Left kidney (tissue), 8 donors: ENCODE measurements at places on chromosomes 1 and 21.

- no peak for DNase-seq
Observed at GRCh38 chr1:63326106-63326472, 3.7 kb downstream of the FOXD3 start.

DNA sequence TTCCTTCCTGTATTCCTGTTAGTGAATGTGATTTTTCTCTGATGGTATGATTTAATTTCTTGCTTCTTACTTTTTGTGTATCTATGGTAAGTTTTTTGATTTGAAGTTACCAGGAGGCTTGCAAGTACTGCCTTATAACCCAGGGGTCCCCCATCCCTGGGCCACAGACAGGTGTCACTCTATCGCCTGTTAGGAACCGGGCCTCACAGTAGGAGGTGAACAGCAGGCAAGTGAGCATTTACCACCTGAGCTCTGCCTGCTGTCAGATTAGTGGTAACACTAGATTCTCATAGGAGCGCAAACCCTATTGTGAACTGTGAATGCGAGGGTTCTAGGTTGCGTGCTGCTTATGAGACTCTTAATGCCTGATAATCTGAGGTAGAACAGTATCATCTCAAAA is 143.3 kb downstream of the RPS6KC1 start:
- DNase-seq = no peak

DNA sequence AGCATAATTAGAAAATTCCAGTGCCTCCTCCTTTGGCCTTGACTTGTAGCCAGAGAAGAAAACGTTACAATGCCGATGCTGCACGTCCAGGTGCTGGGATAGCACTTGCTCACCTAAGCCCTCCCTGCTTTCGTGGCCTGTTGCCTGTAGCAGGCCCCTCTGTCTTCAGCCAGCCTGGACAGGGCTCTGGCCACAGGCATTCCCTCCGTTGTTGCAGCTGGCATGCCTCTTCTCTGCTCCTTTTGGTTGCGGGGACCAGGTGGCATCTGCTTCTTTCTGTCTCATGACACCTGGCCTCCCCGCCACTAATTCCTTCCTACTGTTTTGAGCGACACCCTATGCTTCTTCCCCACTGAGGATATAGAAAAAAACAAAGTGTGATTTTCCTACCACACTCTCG is 54.6 kb upstream of the MORC3 start:
- no peak for DNase-seq

- no peak for DNase-seq
Observed at GRCh38 chr1:68057564-68057963, 7.1 kb upstream of the DIRAS3 start.

DNA sequence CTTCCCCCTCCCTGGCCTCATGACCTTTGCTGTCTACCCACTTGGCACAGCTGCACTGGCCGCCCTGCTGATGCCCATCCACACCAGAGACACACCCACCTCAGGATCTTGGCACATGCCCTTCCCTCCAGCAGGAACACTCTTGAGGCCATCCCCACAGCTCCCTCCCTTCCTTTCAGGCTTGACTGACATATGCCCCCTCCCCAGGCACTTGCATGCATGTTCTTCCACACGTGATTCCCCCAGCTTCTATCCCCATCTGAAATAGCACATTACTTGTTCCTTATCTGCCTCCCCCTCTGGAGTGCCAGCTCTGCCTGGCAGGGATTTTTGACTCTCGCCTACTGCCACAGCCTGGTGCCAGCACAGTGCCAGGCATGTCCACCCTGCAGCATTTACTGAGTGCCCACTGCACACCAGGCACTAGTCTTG is 98.5 kb upstream of the SLC25A33 start:
- DNase-seq = no peak

GRCh38 chr1:70805641-70806040 is 242.0 kb downstream of the PTGER3 start:
- no peak for DNase-seq

GRCh38 chr1:197331565-197331964 is 63.5 kb downstream of the CRB1 start:
- no peak for DNase-seq

DNA sequence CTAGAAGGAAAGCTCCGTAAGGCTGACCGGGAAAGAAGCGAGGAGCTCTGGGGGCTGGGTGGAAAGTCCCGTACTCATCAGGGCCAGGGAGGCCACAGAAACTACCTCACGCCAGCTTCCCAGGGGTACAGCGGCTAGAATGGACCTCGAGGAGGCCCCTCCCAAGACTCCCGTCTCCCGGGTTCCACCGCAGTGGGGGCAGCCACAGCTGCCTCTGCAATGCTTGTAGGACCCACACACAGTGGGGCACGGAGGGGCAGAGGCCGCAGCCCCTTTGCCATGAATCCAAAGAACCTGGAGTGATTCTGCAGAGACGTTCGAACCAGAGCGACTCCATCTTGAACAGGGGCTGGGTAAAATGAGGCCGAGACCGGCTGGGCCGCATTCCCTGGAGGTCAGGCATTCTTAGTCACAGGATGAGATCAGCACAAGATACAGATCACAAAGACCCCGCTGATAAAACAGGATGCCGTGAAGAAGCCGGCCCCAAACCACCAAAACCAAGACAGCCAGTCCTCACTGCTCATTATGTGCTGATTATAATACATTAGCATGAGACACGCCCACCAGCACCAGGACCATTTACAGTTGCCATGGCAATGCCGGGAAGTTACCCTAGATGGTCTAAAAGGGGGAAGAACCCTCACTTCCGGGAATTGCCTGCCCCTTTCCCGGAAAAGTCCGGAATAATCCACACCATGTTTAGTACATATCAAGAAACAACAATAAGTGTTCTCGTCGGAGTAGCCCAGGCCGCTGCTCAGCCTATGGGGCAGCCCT is 1.6 kb upstream of the ANKRD65 start:
- DNase-seq = no peak

GRCh38 chr1:177223359-177223758 is 52.6 kb downstream of the BRINP2 start:
- no peak for DNase-seq

- no peak for DNase-seq
Observed at GRCh38 chr1:207578796-207579435, 66.0 kb upstream of the CR1L start.

- DNase-seq = no peak
Observed at GRCh38 chr1:53410100-53410541, 49.1 kb upstream of the DMRTB1 start.

- no peak for DNase-seq
Observed at GRCh38 chr1:36085126-36085525, 1.2 kb downstream of the TEKT2 start.

- no peak for DNase-seq
Observed at GRCh38 chr1:110749960-110750359, 75.2 kb upstream of the KCNA3 start.

- no peak for DNase-seq
Observed at GRCh38 chr21:37273440-37273839, 6.3 kb upstream of the VPS26C start.

DNA sequence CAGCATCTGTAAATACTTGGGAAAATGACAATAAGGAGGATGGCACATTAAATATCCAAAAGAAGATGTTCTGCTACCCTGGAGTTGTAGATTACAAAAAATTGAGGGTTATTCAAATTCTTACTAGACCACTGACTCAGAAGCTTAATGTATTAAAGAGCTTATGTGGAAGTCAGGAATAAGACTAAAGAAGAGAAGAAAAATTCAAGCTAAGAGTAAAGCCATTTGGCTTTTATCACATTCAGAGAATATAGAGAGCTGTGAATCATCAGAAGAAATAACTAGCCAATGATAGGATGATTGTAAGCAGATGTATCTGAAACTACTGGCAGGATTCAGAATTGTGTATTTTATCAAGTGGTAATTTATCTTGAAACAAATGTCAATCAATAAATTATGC is 237.0 kb downstream of the TBX15 start:
- no peak for DNase-seq

GRCh38 chr1:88302843-88303486 is 381.1 kb upstream of the PKN2 start:
- DNase-seq = peak; percentile 42

GRCh38 chr1:31108861-31109260 is 43.3 kb upstream of the PUM1 start:
- no peak for DNase-seq

- DNase-seq = no peak
Observed at GRCh38 chr1:8120693-8121260, 94.7 kb upstream of the ERRFI1 start.

DNA sequence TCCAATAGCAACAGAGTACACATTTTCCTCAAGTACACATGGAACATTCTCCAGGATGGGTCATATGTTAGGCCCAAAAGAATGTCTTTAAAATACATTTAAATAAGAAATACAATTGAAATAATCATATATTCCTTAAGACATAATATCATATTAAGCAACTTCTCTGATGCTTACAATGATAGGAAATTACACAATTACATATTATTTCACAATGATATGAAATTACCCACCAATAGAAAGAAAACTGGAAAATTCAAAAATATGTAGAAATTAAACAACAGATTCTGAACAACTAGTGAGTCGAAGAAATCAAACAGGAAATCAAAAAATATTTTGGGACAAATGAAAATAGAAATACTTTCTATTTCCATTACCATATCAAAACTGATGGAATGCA is 45.6 kb downstream of the FLVCR1 start:
- no peak for DNase-seq

- no peak for DNase-seq
Observed at GRCh38 chr1:238648751-238649150, 737.6 kb upstream of the CHRM3 start.

- peak; percentile 77 for DNase-seq
Observed at GRCh38 chr1:153775458-153776327, 486 bp downstream of the SLC27A3 start.

DNA sequence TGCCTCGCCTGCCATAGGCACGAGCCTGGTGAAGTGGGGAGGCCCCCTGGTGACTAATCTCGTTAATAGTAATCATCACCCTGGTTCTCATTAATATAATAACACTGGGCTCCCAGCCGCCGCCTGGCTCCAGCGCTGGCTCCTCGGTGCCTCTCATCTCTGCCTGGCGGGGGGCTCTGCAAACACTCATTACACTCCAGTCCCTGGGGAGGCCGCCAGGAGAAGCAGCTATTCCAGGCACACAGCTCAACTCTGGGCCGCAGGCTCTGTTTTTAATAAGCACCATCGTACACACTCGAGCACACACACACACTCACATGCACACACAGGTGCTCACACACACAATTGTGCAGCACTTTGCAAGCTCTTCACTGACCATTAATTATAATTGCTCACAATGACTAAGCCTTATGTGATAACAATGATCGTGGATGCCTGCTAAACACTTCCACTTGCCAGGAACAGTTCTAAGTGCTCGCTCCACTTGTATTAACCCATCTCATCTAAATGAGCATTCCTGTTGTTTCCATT is 52.2 kb downstream of the SDC3 start:
- DNase-seq = no peak

DNA sequence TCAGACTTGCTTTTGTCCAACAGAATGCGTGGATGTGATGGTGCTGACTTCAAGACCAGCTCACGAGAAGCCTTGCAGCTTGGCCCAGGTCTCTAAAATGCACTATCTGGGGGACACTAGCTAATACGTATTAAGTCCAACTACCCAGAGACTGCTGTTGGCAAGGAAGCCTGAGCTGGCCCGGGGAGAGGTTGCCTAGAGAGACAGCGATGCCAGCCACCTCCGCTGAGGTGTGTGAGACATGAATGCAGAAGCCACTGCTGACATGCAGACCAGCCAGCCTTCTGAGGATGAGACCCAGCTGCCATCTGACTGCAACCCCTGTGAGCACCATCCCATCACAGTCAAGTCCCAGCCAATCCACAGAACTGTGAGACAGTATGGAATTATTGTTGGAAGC is 32.5 kb downstream of the THAP3 start:
- no peak for DNase-seq

GRCh38 chr1:25906644-25907300 is 553 bp upstream of the STMN1 start:
- peak; percentile 51 for DNase-seq

GRCh38 chr1:1899266-1899966 is 8.5 kb upstream of the GNB1 start:
- DNase-seq = no peak

GRCh38 chr1:206774093-206774492 is 1.8 kb upstream of the IL10 start:
- DNase-seq = no peak

DNA sequence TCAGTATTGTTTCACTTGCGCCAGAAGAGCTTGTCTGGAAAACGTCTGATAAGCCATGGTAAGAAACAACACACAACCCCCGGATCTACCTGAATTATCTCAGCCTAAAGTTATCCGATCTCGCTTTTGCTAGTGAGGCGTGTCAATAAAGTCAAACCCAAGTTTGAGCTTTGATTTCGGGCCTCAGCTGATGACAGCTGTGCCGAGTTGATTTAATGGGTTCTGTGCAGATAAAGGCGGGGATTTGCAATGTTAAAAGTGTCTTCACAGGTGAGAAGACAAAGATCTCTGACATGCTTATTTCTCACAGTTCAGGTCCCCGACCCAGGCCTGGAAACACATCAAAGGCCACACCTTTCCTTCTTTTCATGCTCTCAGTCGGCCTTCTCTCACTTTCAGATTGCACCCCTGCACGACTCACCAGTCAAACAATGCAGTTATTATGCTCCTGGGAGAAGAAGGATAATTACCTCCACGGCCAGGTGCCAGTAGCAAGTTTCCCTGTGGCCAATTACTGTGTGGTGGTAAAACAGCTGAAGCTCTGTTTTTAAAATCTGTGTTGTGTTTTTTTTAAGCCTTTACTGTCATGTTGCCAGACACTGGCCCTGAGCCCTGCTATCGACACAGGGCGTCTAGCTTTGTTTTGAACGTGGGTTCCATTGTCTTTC is 245.3 kb upstream of the RUNX1 start:
- DNase-seq = peak; percentile 19

- DNase-seq = no peak
Observed at GRCh38 chr1:231821281-231821680, 194.7 kb downstream of the DISC1 start.

DNA sequence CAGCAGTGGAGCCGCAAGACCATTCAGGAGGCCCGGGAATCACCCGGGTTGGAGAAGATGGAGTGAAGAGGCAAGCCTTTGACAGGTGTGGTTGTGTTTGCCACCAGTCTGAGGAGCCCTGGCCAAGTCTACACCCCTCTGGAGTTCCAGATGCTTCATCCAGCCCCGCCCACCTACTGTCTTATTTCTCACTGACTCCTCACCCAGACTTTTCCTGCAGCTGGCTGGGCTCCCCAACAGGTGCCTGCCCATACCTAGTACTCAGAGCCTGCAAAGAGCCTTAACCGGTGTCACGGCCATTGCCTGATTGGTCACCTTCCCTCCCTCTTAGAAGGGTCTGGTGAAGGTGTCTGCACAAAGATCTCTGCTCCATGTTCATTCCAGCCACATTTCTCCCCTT is 16.0 kb downstream of the SLC9A1 start:
- DNase-seq = no peak

DNA sequence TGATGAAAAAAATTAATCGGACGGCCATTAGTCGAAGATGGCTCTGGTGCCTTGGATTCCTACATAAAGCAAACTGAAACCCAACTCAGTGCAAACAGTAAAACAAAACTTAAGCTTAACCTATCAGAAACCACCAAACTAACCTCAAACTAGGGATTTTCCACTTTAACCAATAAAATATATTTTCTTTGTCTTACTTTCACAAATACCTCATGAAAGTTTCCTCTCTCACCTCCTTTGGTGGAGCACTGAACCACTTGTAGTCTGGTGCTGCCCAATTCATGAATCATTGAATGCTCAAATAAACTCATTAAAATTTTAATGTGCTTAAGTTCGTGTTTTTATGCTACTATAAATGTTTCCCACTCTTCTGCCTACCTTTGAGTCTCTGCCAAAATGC is 7.0 kb downstream of the ADORA3 start:
- no peak for DNase-seq

GRCh38 chr1:242133796-242134195 is 134.9 kb upstream of the MAP1LC3C start:
- no peak for DNase-seq
